Stimulated activated CD8-positive, alpha-beta memory T cell treated with anti-CD3 and anti-CD28 coated beads, Interleukin-15, amount 100 ng/mL, for 4 hours (primary cell): ENCODE measurements at places on chromosomes 1 and 21.

GRCh38 chr1:119959268-119960220 is 63.2 kb upstream of the ADAM30 start:
- DNase-seq: no peak

DNA sequence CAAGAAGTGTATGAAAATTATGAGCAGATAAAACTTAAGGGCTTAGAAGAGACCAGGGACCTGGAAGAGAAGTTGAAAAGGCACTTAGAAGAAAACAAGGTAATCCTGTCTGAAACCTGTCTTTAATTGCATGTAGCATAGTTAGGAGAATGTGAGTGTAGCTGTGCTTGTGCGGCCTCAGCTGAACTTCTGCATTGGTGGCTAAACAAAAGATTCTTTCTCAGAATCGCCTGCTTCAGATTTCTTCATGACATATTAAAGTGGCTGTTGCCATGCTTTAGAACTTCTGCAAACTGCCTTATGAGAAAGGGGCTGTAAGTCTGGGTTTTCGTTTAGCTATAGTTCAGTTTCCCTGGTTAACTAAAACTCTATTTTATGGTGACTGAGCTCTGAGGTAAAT is 94.5 kb downstream of the VPS26C start:
- DNase-seq: no peak

DNA sequence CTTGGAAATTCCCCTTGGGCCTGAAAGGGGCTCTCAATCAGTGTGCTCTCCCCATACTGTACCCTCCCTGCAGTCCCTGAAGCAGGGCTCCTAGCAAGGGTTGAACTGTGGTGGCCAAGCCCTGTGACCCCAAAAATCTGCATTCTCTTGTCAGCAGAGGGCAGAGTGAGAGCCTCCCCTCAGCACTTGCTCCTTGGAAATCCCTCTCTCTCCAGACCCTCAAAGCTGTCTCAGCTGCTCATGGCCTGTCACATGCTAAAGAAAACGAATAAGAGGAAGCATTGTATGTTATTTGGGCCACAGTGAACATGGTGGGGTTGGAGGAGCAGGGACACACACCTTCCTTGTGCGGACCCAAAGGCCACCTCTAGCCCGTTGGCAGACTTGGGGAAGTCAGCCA is 47.2 kb upstream of the SYNC start:
- DNase-seq: no peak

- DNase-seq: no peak
These were observed 23.0 kb downstream of the ACTA1 start for GRCh38 chr1:229410692-229411433.

- no peak for DNase-seq
These were observed 293.8 kb upstream of the USP25 start for GRCh38 chr21:15436031-15436430.

GRCh38 chr1:19405195-19405760 is 80.1 kb downstream of the CAPZB start:
- no peak for DNase-seq

DNA sequence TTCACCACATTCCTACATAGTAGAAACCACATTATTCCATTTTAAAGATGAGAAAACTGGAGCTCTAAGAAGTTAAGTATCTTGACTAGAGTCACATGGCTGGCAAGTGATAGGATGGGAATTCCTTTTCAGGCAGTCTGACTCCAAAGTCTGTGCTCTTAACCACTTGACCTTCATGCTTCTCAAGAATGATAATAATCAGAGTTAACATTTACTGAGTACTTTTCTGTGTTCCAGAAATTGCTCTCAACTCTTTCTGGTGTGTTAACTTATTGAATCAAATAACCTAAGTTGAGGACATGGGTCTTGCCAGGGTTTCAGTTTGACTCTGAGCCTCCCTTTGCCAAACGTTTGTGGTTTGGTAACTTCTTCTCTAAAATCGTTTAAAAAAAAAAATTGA is 169.4 kb downstream of the RASAL2 start:
- no peak for DNase-seq

DNA sequence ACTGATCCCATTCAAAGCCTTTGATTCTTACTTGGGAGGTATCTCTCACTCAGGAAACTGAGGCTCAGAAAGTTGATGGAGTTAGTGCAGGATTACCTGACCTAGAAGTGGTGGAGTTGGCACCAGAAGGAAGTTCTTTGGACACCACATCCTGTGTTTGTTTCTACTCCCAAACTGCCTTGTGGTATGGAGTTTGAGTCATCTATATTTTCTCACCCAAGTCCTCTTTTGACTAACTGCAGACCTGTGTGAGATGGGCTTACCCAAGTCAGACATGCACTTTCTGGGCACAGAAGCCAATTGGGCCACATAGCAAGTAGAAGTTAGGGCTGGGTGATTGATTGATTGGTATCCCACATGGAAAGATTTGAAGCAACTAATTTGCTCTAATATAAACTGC is 36.1 kb downstream of the FGGY start:
- no peak for DNase-seq

DNA sequence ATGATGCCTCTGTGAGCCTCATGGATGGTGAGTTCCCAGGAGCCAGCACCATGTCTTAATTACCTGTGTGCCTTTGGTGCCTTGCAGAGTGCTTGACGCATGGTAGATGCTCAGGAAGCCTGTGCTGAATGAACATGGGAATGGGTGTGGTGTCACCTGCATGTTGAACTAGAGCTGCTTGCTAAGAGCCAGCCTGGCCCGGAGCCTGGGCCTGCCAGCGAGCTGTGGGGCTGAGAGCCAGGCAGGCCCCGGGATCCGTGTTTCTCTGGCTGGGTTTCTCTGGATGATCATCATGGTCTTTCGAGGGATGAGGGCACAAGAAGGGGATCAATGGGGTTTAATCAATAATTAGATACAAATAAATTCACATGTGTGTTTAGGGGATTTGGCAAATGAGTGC is 6.7 kb upstream of the TEX35 start:
- no peak for DNase-seq

- DNase-seq: no peak
These were observed 134.5 kb downstream of the ATP5PO start for GRCh38 chr21:33781121-33781520.

- no peak for DNase-seq
These were observed 4.1 kb upstream of the POFUT2 start for GRCh38 chr21:45291613-45292398.

DNA sequence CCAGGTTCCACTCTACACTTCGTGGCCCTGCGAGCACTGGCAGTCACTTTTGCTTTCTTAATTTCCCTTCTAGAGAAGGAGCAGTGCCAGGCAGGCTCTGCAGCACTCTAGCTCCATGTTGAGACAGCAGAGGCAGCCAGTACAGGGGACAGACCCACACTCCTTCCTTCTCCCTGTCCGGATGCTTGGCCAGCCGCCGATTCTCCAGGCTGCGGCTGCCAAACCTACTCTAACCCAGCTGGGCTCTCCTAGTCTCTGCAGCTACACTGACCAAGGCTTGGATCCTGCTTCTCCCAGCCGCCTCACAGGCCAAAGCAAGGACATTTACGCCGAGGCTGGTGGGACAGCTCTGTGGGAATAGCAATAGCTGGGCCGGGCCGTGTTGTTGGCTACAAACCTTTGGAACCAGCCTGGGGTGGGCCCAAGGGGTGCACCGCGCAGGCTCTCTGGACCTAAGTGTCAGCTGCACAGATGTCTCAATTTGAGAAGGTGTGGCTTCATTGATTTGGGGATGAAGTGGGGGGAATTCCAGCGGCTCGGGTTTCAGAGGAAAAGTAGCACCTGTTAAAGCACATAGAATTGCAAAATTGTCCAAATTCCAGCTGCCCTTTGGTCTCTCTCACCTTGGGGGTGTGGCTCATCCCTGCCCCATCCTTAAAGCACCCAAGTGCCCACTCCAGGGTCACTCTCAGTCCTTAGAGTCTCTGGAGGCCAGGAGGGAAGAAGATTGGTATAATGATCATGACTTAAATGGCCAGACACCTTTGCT is 3.2 kb downstream of the BARHL2 start:
- no peak for DNase-seq

GRCh38 chr1:34899906-34900305 is 29.5 kb downstream of the DLGAP3 start:
- DNase-seq: no peak

GRCh38 chr1:110603058-110603457 is 3.1 kb downstream of the KCNA2 start:
- DNase-seq: no peak

- DNase-seq: no peak
These were observed 71.4 kb downstream of the DDR2 start for GRCh38 chr1:162703708-162704107.

GRCh38 chr1:9840176-9840575 is 16.4 kb upstream of the CLSTN1 start:
- DNase-seq: no peak

DNA sequence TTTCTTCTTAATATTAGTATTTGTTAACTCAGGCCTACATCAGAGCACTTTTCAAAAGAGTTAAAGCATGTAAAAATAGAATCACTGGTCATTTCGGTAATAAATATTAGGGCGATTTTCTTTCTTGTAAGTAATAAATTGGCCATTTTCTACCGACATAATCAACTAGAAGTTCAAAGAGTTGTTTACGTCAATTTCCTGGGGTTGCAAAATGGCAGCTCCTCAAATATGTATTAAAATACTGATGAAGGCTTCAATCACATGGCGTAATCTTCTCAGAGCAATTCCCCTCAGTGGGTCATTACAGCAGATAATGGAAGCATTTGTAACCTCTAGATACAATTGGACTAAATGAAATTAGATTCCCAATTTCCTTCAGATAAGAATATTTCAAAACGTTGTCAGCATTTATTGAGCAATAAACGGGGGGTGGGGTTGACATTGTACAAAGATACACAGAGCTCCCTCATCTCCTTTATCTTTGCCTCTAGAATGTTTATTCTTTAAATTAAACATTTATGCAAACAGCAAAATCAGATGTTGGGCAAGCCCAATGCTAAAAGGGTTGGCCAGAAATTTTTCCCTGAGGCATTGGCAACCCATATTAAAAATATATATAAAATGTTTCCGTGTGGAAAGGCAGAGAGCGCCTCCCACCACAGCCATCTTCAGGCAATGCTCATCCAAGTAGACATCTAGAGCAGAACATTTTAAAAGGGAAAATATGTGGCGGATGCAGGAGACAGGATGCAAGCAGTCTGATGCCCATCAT is 240.6 kb downstream of the NCAM2 start:
- DNase-seq: no peak

- no peak for DNase-seq
These were observed 203.5 kb upstream of the NEGR1 start for GRCh38 chr1:72485801-72486200.

GRCh38 chr21:32437729-32438128 is 25.2 kb downstream of the EVA1C start:
- DNase-seq: no peak

- no peak for DNase-seq
These were observed 10.7 kb downstream of the PIGR start for GRCh38 chr1:206935491-206936067.

DNA sequence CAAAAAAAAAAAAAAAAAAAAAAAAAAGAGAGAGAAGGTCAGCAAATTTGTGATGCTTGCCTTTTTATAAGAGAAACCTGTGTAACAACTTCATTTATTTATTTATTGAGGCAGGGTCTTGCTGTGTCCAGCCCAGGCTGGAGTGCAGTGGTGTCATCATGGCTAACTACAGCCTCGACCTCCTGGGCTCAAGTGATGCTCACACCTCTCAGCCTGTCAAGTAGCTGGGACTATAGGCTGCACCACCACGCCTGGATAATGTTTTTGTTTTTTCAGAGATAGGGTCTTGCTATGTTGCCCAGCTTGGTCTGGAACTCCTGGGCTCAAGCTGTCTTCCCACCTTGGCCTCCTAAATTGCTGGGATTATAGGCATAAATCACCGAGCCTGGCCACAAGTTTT is 42.4 kb downstream of the DHCR24 start:
- DNase-seq: no peak

DNA sequence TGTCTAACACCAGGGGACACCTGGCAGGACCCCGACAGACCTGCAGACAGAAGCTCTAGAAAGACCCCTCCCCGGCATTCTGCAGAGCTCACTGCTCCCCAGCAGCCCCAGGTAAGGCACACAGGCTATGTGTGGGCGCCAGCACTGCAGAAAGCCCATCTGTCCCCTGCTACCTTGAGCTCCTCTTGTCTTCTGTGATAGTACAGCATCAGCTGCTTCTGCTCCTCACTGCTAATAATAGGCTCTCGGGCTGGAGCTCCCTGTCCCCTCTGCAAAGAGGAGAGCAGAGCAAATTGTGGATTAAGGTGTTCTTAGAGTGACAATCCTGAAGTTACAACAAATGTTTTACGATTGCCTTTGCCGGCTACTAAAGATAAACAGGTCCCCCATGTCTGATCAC is 10.1 kb downstream of the CFAP298 start:
- no peak for DNase-seq

DNA sequence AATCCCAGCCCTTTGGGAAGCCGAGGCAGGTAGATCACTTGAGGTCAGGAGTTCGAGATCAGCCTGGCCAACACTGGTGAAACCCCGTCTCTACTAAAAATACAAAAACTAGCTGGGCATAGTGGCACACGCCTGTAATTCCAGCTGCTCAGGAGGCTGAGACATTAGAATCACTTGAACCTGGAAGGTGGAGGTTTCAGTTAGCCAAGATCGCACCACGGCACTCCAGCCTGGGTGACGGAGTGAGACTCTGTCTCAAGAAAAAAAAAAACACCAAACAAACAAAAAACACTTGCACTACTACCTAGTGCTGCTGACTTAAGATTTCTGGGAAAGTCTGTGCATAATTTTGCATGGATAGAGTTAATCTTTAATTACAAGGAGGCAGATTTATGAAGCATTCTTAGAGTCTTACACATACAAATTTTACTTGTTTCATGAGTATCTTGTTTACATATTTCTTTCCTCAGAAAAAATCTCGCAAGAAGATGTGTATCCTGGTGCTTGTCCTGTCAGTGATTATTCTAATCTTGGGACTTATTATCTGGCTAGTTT is 8.7 kb upstream of the PPP1R8 start:
- DNase-seq: no peak

- DNase-seq: no peak
These were observed 410.1 kb upstream of the PLXNA2 start for GRCh38 chr1:208654241-208654640.

DNA sequence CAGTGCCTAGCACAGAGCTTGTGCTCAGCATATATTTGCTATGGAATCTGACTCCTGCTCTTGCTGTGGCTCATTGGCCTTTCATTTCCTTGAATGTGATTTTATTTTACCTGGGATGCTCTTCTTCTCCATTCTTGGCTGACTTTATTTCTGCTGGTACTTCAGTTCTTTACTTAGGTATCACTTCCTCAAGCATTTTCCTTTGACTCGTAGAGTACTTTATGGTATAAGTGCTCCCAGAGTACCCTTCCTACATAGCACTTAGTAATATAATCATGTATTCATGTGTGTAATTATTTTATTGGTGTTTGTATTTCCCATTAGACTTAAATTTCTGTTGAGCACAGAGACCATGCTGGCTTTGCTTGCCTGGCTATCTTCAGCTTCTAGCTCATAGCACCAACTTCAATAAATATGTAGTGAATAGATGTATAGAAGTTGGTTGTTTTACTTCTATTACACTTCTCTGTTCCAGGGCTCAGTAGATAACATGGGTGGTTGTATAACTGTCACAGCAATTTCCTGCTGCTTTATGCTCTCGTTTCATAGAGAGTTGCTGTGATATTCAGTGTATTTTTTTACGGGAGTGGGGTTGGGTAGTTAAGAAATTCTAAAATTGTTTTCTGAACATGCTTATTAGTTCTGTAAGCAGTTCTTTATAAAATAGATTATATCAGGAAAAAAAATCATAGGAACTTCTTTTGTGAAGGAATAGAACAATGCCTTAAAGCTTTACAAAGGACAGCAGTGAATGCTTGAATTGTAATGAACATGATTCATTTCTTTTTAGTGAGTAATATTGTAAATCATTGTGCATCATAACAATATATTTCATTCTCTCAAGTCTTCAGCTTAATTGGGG is 112.2 kb downstream of the NEK7 start:
- DNase-seq: no peak

GRCh38 chr1:201411292-201411691 is 10.2 kb downstream of the TNNI1 start:
- DNase-seq: no peak
